Hematopoietic multipotent progenitor cell treated with erythropoietin and hydrocortisone succinate and interleukin-3 and kit ligand, for 6 days (in vitro differentiated cells): ENCODE measurements at places on chromosomes 2 and 18.
A peak's percentile ranks its signal among the peaks of the same experiment; 100 is the strongest.

- DNase-seq, result no peak
Measured at GRCh38 chr2:200188876-200189275, 117.6 kb upstream of the SPATS2L start.

DNA sequence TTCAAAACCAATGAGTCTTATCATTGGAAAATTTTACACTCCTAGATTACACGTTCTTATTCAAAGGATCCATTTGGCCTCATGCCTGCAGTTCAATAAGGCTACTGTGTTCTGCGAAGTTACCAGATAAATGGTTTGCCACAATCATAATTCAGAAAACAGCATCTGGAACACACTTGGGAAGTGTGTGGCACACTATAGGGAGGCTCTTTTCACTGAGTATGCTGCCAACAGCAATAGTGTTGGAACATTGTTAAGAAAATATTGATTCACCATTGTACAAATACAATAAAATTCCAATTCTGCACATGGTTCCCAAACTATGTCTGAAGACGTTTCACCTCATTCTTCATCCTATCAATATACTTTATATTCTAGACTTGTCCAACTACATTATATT is 141.4 kb upstream of the DOK6 start:
- DNase-seq, result no peak

GRCh38 chr2:122191331-122191730 is 435.9 kb downstream of the TSN start:
- DNase-seq, result peak; percentile 89

GRCh38 chr2:32453242-32454062 is 96.6 kb downstream of the BIRC6 start:
- DNase-seq, result no peak

GRCh38 chr2:212441141-212441540 is 97.5 kb downstream of the ERBB4 start:
- no peak for DNase-seq

- DNase-seq, result no peak
Measured at GRCh38 chr2:63195310-63195709, 144.7 kb downstream of the OTX1 start.

GRCh38 chr18:45068400-45069094 is 387.9 kb downstream of the SETBP1 start:
- no peak for DNase-seq

GRCh38 chr2:237299906-237300305 is 114.1 kb downstream of the COL6A3 start:
- DNase-seq, result no peak

DNA sequence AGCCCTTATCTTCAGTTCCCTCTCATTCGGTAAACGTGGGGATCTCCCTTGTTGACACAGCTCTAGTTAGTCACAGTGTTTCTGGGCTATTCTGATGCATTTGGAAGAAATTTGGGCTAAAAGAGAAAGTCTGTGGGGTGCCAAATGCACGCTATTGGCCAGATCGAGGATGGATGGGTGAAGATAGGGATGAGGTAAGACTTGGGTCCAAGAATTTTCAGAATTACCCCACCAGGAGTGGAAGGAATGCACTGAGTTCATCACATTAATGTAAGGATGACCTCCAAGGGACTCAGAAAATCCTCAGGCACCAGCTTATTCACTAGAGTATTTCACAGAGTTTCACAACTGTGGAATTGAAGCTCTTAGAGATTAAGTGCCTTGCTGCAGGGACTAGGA is 49.3 kb downstream of the NRP2 start:
- DNase-seq, result no peak

DNA sequence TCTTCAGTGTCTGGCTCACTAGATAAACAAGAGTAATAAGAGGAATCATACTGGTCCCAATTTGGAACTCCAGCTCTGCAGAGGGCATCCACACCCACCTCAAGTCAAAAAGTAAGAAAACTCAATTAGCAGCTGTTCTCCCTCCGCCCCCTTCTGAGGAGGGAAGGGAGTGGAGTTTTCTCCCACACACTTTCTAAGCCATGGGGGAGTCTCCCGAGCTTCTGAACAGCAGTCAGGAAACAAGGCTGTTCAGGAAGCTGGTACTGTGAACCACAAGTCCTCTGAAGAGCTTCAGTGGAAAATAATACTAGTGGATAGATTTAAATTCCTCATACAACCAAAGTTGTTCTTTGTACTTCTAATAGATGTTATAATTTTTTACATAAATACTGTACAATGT is 32.9 kb upstream of the SPTBN1 start:
- no peak for DNase-seq

GRCh38 chr2:20439193-20439475 is 7.7 kb upstream of the RHOB start:
- DNase-seq, result no peak

- no peak for DNase-seq
Measured at GRCh38 chr2:11898576-11898975, 152.1 kb downstream of the LPIN1 start.

DNA sequence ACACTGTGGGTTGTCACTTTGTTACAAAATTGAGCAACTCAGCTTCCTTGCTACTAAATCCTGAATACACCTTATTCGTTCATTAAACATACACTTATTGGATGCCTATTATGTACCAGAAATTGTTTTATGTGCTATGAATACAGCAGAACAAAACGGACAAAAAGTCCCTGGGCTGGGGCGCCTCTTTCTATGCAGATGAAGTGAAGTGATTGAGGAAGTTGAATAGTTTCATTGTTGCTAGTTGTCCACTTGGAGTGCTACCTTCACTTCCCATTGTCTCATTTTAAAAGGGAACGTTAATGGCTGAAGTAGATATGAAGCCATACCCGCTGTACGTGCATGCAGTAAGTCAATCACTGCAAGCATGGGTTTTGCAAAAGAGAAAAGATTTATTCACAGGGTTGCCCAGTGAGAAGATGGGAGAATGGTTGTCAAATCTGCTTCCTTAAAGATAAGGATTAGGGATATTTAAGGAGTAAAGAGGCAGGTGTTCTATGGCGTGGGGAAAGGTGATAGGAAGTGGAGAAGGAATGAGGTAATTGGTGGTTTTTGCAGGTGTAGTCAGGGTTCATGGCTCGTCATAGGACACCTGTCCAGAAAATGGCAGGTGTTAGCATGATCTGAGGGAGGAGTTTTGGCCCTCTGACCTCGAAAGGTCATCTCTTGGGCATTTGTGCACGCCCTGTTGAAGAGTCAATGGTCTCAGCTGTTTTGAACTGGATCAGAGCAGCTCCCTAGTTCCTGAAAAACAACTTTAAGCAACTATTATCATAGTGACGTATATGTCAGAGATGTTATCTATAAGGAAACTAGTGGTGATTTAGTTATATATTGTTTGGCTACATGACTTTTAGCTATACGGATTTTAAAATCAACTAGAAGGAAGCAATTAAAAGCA is 23.5 kb downstream of the TRPM8 start:
- DNase-seq, result no peak

- DNase-seq, result no peak
Measured at GRCh38 chr18:70355620-70356385, 67.0 kb downstream of the SOCS6 start.

DNA sequence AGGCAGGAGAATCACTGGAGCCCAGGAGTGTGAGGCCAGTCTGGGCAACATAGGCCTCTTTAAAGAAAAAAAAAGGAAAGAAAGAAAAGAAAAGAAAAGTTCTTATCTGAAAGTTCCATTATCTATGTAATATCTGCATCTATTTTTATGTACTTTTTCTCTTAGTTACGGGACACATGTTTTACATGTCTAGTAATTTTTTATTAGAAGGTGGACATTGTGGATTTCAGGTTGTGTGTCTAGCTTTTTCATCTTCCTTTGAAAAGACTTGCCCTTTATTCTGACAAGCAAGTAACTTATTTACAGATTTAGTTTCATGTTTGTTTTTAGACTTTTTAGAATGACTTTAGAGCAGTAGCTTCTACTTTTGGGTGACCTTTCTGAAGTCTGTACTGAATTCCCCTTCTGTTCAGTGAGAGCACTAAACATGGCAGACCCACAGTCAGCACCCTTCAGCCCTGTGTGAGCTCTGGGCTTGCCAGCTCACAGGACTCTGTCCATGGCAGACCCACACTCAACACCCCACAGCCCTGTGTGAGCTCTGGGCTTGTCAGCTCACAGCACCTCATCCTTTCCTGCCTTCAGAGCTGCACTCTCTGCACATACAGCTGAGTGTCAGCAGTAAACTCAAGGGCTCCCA is 17.5 kb downstream of the TRAPPC12 start:
- no peak for DNase-seq

DNA sequence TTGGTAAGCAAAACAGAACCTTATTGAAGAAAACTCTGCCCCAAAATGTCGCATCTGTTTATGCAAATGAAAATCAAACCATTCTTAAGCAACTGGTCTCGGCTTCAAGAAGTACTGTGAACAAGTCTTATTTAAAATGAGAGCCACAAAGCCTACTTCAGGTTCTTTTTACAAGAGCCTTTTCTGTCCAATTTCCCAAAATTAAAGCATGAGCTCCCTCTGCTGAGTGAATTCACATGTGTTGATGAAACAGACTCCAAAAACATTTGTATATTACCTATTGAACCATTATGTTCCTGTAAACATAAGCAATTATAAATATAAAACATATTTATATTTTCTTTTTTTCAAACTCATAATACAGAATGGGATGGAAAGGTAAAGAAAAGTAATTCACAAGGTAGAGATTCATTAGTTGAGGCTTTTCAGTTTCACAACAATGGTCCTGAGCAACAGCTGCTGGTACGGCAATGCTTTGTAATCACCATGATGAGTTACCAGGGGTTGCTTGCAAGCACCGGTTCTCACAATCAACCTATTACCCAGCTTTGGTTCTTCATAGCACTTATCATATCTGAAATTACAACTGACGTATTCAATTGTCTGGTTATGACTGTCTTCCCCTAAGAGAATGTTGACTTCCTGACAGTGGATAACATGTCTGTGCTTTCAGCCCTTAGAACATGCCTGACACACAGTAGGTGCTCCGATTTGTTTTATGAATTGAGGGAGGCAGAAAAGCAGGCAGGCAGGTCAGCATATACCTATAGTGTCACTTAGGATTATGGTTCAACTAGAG is 108.4 kb upstream of the BZW1 start:
- peak; percentile 77 for DNase-seq

GRCh38 chr2:165837122-165837521 is 43.1 kb upstream of the GALNT3 start:
- no peak for DNase-seq

DNA sequence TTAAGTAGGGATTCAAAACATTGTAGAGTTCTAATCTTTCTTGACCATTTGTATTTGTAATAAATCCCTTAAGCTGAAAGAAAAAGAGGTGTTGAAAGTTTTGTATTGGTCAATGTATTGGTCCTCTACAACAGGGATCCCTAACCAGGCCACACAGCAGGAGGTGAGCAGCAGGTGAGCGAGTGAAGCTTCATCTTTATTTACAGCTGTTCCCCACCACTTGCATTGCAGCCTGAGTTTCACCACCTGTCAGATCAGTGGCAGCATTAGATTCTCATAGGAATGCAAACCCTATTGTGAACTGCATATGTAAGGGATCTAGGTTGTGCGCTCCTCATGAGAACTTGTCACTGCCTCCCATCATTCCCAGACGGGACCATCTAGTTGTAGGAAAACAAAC is 715.7 kb upstream of the NXPH2 start:
- DNase-seq, result no peak

GRCh38 chr2:26576565-26577441 is 64.4 kb downstream of the CIB4 start:
- no peak for DNase-seq
